H4 (cell line): ENCODE measurements at places on chromosomes 11 and 22. TPM values are rescaled to one million over a fixed set of nuclear protein-coding genes. Genes with fewer than 3 reads are reported as not detected.

Gene CCDC81
- total RNA-seq = 0.08 TPM in 1 of 2 replicates, not detected in the other

DNA sequence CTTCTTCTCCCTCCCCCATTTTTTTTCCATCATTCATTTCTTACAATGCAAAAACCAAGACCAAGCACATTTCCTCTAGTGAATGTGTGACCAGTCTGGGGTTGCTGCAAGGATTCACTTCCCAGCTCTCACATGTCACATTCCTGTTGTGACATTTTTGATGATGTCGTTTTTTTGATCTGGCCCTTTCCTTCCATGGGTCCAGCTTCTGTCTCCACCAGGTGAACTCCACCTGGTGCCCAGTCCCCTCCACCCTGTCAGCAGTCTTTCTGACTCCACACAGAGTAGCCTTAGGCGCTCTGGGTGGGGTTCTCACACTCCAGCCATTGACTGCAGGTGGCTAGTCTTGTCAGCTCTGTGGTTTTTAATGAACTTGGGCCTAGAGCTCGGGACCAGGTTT lies 15.6 kb downstream of the PANX1 start:
- no peak for DNase-seq

DNA sequence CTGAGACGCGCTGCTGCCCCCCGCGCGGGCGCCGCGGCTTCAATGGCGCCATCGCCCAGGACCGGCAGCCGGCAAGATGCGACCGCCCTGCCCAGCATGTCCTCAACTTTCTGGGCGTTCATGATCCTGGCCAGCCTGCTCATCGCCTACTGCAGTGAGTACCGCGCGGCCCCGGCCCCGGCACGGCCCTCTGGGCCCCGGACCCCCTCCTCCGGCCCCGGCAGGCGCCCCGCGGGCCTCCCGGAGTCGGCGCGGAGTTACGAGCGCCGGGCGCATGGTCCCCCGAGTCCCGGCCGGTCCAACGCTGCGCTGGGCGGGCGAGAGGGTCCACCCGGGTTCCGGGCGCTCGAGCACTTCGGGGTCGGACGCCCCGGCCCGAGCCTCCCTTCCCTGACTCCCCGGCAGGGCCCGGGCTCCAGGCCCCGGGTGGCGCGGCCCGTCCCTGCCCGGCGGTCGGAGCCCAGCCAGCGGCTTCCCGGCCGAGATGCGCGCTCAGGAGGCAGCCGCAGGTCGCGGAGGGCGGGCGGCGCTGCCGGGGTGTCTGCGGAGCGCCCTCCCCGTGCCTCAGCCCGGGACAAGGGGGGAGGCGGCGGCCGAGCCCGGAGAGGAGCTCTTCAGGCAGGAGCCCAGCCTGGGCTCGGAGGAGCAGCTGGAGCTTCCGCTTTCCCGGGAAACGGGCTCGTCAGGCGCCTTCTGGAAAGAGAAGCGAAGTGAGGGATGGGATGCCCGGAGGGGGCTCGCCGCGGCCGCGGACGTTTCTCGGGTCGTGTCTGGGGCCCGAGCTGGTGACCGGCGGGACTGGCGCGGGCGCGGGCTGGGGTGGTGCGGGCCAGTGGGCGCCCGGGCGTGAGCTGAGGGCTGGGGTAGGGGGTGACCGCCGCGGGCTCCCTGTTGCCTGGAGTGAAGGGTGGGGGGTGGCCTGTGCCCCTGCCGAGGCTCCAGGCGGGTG lies 1337.8 kb downstream of the BRD1 start:
- no peak for DNase-seq

DNA sequence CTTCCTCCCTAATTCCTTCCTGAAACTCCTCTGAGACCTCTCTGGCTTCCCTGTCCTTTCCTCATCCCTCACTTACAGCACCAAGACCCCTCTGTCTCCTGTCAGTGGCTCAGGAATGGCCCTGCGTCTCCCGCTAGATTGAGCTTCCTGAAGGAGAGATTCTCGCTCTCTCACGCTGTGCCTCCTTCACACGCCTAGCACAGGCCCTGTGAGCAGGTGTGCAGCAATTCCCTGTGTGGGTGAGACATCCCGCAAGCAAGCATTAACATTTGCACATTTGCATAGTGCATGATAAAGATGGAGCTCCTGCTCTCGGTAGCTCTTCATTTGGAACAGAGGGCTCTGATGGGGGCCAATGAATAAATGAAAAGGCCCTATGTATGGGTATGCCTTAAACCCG lies 159.8 kb downstream of the ADAMTS15 start:
- no peak for DNase-seq

Gene SCGB1A1
- not detected in 2 replicates for total RNA-seq

DNA sequence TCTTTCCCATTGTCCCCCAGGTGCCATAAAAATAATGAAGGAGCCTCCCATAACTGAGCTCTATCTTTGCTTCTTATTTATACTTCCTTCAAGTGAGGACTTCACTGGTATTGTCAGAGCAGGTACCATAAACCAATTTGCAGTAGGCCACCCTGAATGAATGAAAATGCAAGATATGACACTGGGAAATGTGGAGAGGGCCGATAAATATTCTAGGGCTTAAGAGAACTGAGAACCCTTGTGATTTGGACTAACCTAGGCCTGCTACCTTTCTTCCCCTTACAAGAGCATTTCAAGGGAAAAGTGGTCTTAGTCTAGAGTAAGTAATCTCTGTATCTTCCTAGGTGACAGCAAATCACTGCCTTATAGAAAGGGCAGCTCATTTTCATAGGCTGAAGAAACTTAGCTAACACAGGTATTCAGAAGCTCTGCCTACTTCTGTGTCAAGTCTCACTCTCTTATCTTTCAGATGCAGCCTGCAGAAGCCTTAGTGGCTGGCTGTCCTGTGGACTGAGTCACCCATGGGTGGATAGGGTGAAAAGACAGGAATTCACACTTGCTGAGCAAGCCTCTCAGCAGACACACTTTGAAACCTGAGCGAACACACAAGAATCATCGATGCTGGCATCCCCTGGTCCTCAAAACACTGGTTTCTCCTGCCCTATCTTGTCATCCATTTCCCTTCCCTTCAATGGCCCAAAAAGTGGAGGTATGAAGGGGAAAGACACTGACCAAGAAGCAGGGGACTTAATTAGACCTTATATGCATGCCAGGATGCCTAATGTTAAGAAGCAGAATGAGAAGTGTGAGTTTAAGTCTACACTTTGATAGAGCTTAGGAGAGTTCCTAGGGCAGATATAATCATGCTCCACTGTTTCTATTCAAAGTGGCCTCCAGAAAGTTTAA lies 15.2 kb downstream of the NRIP3 start:
- no peak for DNase-seq

DNA sequence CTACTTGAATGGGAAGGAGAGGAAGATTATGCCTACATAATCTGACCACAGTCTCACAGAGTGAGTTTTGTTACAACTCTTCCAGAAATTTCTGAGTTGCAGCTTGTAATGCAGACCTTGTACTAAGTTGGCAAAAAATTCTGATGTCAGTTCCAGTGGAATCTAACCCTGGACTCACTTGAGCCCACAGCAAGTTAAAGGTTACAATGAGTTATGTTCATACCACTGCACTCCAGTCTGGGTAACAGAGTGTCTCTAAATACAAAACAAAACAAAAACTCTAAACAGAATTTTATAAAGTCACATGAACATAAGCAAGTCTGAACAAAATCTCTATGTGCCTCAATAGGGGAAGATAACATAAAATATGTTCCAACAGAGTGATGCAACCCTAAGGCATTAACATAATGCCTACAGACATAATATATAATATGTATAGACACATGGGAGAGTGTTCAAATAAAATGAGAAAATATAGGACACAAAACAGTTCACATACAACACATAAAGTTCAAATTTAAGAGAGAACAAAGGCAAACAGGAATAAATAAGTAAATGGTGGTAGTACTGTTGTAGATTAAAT lies 1.1 kb downstream of the GLYAT start:
- DNase-seq = no peak

DNA sequence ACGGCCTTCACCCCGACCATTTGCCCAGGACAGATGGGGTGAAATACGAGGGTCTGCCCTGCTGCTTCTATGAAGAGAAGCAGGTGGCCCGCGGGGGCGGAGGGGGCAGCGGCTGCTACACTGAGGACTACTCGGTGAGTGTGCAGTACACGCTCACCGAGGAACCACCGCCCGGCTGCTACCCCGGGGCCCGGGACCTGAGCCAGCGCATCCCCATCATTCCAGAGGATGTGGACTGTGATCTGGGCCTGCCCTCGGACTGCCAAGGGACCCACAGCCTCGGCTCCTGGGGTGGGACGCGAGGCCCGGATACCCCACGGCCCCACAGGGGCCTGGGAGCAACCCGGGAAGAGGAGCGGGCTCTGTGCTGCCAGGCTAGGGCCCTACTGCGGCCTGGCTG lies 11.2 kb downstream of the C22orf31 start:
- DNase-seq = no peak

DNA sequence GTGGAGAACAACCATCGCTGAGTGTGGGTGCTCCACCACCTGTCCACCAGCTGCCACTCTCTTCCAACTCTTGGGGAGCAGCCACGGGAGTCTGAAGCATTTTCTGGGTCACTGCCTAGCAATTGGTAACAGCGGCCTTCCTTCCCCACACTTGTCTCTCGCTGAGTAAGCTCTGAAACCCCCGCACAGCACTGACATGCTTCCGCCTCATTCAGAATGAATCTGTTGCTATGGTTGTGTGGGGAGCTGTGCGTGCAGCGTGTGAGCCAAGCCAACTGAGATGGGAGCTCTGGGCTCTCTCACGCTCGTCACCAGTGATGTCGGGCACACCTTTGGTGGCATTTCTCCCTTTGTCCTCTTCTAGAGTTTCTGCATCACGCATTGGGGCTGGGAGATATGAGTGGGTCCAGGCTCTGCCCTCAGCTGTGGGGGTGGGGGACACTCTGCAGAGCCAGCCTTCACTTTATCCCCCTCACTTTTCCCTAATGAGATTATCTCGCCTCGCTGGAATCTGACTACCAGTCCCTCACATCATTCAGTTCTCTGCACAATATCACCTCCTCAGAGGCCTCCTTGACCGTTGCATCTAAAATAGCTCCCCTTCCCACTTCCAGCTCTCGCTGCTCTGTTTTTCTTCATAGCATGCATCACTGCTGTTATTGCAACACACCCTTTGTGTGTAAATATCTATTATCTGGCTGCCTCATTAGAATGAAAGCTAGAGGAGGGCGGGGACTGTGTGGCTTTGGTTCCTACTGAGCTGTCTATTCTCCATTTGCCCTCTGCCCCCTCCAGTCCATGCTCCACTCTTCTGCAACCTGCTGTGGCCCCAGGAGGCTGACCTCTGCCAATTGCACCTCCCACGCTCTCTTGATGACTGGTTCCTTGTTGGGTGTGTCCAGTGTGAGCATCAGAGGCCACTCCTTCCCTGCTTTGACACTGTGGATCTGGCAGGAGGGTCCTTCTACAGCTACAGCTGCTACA lies 569.9 kb upstream of the CADM1 start:
- no peak for DNase-seq

DNA sequence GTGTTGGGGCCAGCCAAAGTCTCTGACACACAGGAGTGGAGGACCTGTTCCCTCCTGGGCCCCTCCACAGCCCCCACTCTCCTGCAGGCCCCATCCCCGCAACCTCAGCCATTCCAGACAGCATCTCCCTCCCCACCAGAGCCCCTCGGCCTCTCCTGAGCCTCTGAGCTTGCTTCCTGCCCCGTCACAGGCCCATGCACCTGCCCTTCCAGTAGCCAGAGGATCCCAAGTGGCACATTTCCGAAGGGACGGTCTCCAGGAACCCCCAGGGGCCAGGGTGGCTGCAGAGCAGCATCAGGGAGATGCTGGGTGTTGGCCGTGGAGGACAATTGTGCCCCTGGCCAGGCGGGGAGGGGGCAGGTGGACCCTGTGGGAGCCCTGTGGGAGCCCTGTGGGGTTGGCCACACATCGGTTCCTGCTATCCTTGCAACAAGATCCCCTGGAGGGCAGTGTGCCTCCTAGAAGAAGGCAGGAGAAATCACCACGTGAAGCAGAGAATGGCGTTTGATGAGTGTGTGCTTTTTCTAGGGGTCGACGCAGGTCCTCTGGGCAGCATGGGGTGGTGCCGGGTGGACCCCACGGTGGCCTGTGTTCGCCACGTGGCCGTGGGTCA lies 45.3 kb upstream of the PPARA start:
- DNase-seq = no peak

Gene RIN1
- total RNA-seq = 4.3 and 7.4 TPM in 2 replicates

Gene RTN4R
- 3.2 TPM in 2 replicates for total RNA-seq

DNA sequence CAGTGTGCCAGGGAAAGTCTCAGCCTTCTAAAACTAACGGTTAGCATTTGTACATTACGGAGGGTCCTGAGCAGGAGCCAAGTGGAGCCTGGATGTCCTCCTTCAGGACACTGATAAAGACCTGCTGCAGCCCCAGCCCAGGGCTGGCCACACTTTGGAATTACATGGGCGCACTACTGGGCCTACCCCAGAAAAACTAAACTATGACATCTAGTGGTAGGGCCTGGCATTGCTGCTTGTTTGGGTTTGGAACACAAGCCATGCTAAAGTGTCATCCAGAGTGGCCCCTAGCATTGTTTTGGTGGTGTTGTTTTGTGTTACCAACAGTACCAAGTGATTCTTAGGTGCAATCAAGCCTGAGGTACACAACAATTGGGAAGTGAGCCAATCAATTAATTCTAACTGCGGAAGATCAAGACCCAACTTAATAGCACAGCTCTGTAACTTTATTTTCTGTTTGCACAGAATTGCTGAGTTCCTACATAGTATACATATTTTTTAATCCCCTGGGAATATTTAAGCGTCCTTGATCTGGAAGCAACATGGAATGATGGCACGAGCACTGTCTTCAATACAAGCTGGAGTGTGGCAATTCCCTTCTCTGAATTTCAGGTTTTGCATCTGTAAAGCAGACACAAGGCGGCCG lies 340.7 kb downstream of the LARGE1 start:
- DNase-seq = peak; percentile 16

GRCh38 chr11:108402241-108402640 lies 65.1 kb downstream of the C11orf65 start:
- no peak for DNase-seq

GRCh38 chr11:68326334-68327215 lies 14.2 kb downstream of the LRP5 start:
- DNase-seq = no peak

DNA sequence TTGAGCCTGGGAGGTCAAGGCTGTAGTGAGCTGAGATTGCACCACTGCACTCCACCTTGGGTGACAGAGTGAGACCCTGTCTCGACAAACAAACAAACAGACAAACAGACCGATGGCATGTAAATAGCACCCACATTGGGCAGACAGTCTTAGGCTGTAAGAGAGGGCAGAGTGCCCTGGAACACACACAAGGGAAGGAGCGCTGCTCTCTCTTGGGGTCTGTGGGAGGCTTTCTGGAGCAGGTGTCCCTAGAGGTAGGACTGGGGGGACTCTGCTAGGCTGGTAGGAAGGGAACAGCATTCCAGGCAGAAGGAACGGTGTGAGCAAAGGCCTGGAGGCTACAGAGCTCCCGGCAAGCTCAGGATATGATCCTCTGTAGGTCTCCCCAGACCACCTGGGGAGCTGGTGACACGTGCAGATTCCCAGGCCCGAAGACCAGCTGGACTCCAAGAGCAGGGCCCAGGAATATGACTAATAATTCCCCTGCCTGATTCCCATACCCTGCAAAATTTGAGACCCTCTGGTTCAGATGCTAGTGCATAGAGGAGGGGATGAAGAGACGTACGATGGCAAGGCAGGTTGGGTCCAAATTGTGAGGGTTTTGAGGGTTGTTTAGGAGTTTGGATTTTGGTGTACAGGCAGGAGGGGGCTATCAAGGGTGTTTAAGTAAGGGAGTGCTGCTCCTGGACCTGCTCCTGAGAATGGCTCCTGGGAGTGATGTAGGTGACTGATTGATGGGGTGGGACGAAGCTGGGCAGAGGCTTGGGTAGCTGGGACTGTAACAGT lies 11.6 kb downstream of the SMIM38 start:
- no peak for DNase-seq
